ENCODE measurements at places on chromosomes 5 and 9.

- peak; percentile 21 for DNase-seq
These were observed 402.0 kb downstream of the MLLT3 start for GRCh38 chr9:20220286-20220685.

DNA sequence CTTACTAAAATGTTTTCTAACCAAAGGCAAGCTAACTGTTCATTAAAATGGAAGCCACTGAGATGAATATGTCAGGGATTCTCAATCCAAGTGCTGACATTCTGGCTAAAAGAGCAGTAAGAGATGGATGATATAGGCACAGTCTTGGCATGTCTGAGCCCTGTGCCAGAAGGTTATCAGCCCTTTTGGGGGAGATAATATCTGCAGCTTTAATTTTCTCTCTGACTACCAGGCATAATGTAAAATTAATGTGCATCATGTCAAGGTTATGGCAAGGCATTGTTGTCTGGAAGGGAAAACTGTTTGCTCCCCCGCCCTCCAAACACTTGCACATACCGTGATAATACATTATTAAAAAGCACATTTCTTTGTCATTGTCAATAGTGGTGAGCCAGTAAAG lies 609.8 kb downstream of the ZNF608 start:
- DNase-seq: no peak

DNA sequence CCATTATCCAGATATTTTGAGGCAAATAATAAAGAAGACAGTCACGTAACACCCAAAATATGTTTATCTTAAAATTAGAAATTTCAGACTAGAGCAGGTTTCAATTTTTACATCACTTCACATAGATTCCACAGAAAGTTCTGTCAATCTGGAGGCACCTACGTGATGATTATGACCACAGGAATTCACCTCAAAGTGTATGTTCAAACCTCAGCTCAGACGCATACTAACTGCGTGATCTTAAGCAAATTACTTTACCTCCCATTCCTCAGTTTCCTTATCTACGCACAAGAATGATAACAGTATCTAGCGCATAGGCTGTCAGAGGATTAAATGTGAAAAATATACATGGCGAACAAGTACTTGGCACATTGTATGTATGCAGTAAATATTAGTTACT lies 5.9 kb upstream of the CDH6 start:
- no peak for DNase-seq

DNA sequence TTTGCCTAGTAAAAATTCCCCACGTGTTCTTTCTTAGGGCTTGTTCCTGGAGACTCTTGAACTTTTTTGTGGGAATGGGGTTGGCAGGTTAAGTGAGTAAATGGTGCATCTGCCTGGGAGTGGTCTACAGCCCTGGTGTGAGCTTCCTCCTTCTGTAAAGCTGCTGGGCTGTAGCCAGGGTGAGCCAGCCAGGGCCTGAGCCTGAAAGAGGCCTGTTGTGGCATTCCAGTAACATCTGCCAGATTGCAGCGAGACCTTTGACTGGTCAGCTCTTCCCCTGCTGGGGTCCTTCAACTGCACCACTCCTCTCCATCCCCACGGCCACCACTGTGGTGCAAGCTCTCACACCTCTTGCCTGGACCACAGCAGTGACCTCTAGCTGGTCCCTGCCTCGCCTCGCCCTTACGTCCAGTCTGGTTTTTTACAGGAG lies 47.5 kb downstream of the SLC22A5 start:
- no peak for DNase-seq

- no peak for DNase-seq
These were observed 128.6 kb upstream of the ELL2 start for GRCh38 chr5:96090215-96090614.

DNA sequence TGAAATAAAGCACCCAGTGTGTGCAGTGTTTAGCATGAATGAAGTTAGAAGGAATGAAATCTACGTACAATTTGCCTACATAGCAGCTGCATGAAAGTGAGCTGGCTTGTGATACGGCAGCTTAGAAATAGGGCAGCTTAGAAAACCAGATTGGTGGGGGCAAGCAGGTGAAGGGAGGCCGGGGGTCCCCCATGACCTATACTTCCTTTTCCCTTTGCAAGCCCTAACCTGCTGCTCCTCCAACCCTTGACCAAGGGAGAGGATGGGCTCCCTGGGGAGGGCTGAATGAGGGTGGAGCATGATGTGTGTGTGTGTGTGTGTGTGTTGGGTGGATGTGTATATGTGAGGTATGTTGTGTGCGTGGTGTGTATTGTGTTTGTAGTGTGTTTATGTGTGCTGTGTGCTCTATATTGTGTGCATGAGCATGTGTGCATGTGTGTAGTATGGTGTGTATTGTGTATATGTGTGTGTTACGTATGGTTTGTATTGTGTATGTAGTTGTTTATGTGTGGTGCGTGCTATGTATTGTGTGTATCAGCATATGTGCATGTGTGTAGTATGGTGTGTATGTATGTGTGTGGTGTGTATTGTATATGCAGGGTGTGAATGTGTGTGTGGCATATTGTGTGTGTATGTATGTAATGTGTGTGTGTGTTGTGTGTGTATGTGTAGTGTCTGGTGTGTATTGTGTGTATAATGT lies 72.1 kb downstream of the TENT4A start:
- DNase-seq: no peak

DNA sequence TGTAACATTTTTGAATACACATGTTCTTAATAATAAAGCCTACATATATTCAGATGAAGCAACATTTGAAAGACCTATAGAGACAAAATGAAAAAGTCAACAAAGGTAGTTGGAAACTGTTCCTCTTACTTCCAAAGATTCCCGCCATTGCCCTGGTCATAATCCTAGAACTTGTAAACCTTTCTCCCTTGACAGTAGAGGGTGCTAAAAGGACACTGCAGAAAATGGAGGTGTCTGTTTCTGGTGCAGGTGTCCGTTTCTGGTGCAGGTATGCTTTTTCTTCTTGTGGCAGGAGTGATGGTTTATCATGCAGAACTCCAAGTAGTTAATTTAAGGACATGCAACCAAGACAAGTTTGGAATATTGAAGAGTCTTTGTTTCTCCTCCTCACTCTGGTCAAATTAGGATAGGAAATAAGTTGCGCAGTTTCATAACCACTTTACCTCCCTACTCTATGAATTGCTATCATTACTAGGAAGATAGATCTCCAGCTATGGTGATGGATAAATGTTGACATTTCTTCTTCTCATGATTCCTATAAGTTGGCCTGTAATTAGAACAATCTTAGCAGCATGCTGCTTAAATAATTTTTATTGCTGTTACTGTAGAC lies 56.0 kb upstream of the FAM174A start:
- no peak for DNase-seq

DNA sequence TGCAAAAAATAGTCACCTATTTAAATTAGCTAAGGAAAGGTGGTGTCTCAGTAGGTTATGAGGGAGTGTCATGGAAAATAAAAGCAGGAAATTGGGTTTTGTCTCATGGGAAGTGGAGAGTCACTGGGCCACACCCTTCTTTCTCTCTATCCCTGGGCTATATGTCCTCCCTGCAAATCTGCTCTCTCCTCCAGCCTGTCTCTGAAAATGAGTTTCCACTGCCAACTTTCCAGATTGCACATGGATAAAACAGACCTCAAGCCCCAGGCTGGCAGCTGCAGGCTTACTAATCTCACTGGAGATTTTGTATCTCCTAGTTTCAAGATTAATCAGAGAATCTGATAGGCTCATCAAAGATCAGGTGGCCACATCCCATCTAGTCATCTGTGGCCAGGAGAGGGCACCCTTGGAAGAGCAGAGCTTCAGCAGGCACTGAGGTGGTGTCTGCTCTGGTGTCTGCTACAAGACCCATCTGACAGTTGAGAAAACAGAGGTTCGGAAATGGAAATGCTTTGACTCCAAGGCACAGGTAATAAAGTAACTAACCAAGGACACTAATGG lies 178.9 kb downstream of the MSX2 start:
- DNase-seq: peak; percentile 55

GRCh38 chr5:133121080-133121479 lies 69.3 kb downstream of the HSPA4 start:
- DNase-seq: no peak

- DNase-seq: no peak
These were observed 1008.9 kb downstream of the EFNA5 start for GRCh38 chr5:106661866-106662265.

Data from NCI-H524 treated with DMSO at 0.1 percent for 48 hours (cell line).